NCI-H146 (cell line): ENCODE measurements at places on chromosomes 4 and X.

DNA sequence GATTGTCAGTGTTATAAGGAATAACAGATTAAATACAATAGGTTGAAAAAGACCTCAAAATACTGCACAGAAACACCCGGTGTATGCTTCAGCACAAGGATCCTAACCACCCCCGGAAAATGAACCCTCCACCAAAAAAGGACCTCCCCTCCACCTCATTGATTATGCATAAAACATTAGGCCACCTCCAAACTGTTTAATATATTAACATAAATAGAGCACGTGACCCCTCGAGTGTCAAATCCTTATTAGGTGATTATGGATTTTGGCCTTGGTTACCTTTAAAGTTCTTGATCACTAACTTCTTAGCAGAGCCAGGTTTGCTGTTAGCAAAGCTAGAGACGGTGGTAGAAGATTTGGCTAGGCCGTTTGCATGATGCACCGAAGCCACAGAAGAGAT, 958 bp downstream of the CUL4B start:
- peak; percentile 44 for DNase-seq

DNA sequence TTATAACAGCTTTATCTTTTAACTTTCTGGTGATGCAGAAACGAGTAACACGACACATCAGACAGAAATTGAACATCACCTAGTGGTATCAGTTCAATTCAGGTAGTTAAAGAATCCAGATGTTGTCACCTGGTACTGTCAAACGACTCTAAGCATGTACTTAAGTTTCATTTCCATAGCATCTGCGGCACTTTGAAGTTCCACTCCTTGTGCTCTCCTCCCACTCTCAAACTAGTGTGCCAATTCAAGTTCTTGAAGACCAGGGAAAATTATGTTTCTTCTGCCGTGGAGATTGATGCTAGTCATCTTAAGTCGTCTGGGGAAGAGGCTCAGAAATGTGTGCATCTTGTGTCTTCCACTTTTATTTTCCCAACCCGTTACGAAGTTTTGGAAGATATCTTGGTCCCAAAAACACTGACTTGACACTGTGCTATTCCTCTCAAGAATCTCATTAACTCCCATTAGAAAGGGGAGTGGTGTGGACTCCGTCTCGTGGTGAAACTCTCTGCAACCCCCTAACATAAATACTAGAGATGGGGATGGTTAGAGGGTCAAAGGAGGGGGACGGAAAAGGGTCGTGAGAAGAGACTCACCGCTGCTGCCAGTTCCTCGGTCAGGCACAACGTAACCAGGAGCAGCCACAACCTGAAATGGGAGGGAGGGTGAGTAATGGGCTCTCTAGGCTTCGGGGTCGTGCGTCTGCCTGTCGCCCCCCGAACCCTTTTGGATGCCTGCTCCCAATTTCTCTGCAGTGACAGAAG, 693 bp downstream of the COL4A6 start:
- no peak for DNase-seq

DNA sequence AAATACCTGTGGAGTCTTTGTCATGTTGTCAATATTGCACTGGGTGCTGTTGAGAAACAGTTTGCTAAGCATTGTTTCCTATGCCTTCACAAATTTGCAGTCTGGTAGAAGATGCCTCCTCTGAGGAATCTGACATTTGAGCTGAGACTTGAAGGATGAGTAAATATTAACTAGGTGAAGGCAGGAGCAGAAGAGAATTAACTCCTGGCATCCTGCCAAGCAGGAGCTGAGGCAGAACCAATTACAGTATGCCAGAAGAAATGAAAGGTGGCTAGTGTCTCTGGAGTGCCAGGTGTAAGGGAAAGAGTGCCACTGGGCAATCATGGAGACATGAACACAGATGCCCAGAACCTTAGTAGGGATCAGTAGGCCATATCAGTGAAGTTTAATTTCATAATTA, 1778.2 kb upstream of the PCDH10 start:
- DNase-seq = peak; percentile 7

- no peak for DNase-seq
These were observed 26.9 kb downstream of the KCNIP4 start for GRCh38 chr4:21921526-21922180.

GRCh38 chrX:130055899-130056298, 54.4 kb downstream of the ELF4 start:
- DNase-seq = no peak

DNA sequence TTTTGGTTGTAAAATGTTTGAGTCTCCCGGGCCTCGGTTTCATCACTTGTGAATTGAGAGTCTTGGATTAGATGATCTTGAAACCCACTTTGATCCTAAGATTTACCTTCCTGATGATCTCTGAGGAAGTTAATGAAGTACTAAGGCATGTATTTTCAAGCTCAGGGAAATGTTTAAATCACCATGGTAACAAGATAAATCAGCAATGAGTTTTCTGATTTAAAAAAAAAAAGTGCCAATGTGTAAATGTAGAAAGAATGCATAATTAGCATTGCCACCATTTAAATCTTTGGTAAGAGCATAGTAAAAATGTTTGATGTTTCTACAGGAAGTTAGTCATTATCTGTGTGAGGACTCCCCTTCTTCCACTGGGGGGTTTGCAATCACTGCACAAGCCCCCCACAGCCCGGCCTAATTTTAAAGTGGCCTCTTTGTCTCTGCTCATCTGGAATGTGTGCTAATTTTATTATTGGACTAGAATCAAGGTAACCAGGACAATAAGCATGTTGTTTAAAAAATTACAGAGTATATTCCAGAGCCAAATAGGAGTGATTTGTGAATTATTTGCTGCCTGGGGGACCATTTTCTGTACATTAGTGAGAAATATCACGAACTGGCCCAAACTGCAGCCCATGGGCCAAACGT, 93.6 kb downstream of the SLC34A2 start:
- no peak for DNase-seq

DNA sequence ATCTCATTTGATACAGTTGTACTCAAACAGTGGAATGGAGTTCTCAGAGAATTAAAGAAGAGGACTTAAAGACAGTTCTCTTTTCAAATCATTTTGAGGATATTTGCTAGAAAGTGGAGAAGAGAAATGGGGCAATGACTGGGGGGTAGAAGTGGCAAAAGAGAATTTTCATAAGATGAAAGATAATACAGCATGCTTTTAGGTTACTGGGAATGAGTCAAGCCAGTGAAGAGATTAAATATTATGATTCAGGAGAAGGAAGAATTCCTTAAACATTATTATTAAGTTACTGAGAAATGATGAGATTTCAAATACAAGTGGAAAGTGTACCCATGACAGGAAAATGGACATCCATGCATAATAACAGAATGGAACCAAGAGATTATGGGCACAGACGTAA, 219.0 kb upstream of the DKK2 start:
- DNase-seq = no peak

DNA sequence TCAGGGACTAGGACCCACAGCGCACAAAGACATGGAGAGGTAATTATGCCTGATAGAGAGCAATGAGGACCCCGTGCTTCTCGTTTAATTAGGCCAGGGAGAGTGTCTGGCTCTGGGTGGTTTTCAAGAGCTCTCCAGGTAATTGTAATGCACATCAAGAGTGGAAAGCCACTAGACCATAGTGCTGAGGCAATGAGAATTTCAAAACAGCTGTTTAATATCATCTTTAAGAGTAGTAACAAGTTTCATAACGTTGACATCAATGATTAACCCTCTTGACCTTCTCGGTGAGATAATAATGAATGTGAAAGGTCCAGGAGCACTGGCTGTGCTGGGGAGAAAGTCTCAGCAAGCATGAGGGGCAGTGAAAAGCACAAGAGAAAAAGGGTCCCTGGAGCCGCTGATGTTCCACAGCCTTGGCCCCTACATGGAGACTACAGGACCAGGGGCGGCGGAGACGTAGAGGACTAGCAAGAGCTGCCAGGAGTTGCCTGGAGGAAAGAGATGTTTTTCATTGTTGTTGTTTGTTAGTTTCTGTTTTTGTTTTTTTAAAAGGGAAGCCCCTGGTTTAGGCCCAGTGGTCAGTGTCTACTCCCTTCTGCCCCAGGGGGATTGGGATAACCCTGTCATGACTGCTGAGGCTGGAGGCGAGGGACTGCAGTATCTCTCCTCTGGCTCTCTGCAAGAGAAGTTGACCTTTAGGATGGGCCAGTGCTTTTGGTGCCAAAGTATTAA, 14.8 kb upstream of the CXCR3 start:
- DNase-seq = no peak

GRCh38 chrX:77937291-77937690, 26.8 kb downstream of the ATP7A start:
- no peak for DNase-seq

- no peak for DNase-seq
These were observed 362.6 kb downstream of the GASK1B start for GRCh38 chr4:157810137-157810774.

DNA sequence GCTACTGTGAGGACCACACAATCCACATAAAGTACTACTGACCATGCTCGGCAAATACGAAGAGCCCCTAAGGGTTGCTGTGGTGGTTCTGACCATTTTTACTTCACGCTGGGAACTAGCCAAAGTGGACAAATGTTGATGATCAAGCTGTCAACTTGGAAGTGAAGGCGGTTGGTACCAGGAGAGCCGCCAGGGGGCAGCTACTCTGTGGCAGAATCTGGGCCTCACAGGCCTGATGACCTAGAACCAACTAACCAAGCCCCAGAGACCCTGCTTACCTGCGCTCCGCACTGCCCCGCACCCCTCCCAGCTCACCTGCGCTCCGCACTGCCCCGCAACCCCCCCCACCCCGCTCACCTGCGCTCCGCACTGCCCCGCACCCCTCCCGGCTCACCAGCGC, 5.6 kb downstream of the GAK start:
- no peak for DNase-seq

GRCh38 chr4:26866781-26867180, 6.1 kb downstream of the STIM2 start:
- DNase-seq = no peak

- DNase-seq = no peak
These were observed 150.2 kb downstream of the SHROOM3 start for GRCh38 chr4:76585272-76585671.

DNA sequence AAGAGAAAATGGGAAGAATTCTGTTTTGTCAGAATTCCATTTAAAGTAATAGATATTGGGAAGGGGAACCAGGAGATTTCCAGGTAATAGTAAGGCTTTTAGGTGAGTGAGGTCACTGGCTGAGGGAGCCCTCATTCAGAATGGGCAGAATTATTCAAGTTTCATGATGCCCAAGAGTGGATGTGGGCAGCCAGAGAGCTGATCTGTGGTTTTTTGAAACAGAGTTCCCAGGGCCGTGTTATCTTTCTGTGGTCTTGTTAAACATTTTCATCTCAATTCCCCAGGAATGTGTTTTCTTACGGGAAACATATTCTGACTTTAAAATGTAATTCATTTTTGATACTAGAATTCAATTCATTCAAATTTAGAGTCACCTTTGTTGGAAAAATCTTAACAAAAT, 182.0 kb upstream of the AADAT start:
- no peak for DNase-seq

DNA sequence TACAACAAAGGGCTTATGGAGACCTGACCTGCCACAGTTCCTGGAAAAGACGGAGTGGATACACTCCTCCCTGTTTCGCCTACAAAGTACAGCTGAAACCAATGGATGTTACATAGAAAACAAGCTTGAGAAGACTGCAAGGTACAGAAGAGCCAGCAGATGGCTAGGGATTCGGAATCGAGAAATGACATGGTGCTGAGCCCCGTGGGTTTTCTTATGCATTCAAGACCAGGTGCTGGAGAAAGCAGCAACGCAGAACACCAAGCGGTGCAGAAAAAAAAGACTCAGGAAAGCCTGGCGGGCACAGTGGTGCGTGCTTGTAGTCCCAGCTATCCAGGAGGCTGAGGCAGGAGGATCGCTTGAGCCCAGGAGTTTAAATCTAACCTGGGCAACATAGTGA, 13.8 kb downstream of the TIMM17B start:
- peak; percentile 33 for DNase-seq

- DNase-seq = no peak
These were observed 27.3 kb upstream of the RAPGEF2 start for GRCh38 chr4:159075531-159075932.
